ENCODE measurements at places on chromosomes 4 and X.

DNA sequence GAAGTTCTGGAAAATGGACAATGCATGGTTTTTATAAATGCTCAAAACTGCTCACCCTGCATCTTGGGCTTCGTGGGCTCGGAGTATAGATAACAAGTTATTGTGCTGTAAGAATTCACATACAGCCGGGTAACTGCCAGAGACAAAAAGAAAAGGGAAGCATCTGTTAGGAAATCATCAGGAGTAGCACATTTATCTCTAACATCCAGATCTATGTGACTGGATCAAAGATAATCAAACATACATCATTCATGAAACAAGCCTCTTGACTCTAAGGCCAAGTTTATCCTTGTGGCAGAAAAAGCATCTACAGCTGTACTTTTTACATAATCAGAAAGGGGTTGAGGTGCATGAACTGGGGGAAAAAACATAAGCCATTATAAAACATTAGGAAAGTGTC is 264.2 kb downstream of the PPP3CA start:
- no peak for DNase-seq

DNA sequence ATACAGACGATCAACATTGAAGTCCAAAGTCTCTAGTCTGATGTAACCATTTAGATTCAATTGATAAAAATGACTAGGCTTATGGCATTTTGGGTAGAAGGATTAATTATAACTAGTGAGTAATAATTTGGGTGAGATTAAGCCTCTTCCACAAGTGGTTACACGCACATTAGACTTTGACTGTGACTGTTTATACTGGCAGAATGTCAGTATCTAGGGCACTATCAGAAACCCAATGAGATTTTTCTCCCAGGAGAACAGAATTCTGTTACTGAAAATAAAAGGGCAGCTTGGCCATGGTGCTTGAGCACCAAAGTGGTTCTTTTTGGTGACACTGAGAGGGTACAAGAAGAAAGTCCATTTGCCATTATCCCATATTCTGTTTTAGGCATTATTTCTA is 3.3 kb downstream of the PLS3 start:
- DNase-seq = no peak

- DNase-seq = no peak
Observed at GRCh38 chr4:140697709-140698560, 58.2 kb downstream of the TBC1D9 start.

GRCh38 chr4:65202165-65202852 is 468.0 kb downstream of the EPHA5 start:
- DNase-seq = no peak

DNA sequence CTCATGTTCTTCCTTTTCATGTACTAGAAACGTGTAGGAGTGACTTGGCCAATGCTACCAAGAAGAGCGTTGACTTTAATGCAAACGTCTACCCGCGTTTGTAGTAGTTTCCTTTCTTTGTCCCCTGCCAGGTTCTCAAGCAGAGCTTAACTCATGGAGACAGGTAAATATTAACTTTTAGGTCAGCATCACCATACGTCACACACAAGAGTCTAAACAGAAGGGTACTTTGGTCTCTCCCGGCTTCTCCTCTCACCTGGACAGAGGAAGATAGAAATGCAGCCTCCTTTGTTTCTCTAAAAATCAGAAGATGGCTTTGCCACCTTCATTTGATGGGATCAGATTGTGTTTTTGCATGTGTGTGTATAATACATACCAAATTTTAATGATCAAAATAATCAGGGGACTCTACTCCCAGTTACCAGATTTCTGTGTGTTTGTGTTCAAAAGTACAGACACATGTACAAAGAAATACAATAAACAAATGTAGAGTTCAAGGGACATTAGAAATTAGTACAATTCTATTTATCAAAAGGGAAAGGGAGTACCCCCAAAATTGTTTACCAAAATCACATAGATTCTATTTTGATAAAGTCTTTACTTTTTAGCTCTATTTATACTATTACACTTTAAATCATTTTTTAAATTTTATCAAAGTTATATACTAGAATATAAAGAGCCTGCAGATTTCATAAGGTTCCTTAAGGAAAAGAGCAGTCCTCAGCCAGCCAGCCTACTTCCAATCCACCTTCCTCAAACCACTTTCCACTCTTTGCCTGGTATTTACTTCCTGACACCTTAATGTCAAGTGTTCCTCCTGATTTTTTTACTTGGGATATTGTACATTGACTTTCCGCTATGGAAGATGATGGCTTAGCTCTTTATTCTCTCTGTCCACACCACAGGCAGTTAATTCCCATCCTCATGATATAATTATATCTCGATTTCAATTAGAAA is 195.5 kb downstream of the RELL1 start:
- no peak for DNase-seq

- peak; percentile 83 for DNase-seq
Observed at GRCh38 chr4:53908661-53909078, 155.7 kb downstream of the CHIC2 start.

DNA sequence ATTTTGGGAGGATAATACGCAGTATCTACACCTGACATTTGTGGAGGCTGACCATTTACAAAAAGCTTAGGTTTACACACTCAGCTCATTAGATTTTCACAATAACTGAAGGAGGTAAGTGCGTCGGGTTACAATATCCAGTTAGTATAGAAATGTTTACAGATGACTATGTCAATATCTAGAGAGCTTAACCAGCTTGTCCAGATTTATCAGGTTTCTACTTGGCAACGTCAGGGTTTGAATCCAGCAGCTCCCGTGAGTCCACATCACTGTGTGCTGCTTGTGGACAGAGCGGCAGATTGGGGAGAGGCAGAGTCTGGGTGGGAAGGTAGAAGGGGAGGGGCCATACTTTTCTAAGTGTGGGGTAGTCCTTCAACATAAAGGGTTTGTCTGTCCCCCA is 28.3 kb downstream of the ARHGAP10 start:
- DNase-seq = no peak

GRCh38 chrX:21738210-21738949 is 19.5 kb downstream of the SMPX start:
- DNase-seq = no peak

- DNase-seq = no peak
Observed at GRCh38 chrX:12672367-12673106, 118.7 kb upstream of the PRPS2 start.

GRCh38 chr4:37383579-37384229 is 139.2 kb downstream of the NWD2 start:
- no peak for DNase-seq

DNA sequence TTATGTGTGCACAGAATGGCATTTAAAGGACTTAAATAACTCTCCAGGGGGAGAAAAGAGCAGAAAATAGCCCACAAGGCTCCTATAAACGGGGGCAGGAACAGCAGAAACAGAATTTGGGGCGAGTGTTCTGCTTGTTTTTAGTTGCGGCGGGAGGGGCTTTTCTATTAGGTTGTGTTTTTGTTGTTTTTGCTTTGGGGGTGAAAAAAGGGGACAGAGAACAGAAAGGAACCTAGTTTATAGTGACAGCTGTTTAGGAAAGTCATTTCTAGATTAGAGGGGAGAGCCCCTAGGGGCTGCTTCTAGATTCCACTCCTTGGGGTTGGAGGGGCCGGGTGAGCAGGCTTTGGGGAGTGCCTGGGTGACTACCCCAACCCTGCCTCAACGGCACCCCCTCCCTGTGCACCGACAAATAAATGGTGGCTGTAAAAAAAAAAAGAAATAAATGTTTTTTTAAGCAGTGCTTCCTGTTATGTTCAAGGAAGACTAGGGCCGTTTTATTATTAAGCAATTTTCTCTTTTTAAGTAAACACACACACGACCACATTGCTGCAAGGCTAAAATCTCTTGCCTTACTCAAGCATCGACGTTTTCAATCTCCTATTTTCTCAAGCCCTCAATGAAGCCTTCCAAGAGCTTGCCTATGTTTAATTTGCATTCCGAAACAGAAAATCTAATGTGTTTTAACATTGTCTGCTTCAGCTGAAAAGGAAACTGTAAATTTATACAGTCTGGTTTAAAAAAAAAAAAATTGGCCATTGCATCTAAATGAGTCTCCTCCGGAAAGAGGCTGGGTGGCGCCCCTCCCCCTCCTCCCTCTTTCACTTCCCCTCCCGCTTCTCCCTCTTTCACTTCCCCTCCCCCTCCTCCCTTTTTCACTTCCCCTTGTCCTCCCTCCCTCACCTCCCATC is 123.3 kb upstream of the TBL1X start:
- DNase-seq = no peak

GRCh38 chr4:121846662-121847061 is 23.0 kb upstream of the CCNA2 start:
- no peak for DNase-seq

DNA sequence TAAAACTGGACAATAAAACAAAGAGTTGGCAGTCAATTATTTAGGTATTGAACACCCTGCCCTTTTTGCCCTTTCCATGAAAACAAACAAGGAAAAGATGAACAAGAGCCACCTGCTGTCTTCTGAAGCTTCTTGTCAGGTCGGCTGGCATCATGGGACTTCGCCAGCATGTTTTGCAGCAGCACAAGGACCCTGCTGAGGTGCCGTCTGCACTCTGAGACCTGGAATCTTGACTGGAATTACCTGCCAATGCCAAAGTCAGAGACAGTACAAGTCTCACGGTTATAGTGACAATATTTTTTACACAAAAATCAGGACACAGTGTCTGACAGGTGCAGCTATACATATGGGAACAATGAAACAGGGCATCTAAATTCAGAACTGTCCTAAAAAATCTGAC is 284.5 kb downstream of the GASK1B start:
- no peak for DNase-seq

DNA sequence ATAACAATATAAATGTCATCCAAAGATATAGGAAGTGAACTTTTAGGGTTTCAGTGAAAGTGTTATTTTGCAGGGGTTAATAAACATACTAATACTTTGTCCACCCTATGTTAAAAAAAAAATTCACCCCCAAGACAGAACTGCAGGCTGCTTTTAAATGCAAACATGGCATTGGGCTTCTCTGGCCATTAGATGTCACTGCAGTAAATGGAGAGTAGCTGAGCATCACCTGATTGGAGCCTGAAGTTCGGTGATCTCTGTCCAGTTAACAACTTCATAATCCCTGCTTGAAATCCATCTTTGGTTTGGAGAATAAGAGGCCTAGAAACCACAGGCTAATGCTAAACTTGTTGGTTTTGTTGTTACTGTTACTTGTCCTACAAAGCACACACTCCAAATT is 18.7 kb downstream of the SLC25A43 start:
- no peak for DNase-seq

GRCh38 chr4:53068755-53069330 is 206.7 kb downstream of the RASL11B start:
- no peak for DNase-seq

DNA sequence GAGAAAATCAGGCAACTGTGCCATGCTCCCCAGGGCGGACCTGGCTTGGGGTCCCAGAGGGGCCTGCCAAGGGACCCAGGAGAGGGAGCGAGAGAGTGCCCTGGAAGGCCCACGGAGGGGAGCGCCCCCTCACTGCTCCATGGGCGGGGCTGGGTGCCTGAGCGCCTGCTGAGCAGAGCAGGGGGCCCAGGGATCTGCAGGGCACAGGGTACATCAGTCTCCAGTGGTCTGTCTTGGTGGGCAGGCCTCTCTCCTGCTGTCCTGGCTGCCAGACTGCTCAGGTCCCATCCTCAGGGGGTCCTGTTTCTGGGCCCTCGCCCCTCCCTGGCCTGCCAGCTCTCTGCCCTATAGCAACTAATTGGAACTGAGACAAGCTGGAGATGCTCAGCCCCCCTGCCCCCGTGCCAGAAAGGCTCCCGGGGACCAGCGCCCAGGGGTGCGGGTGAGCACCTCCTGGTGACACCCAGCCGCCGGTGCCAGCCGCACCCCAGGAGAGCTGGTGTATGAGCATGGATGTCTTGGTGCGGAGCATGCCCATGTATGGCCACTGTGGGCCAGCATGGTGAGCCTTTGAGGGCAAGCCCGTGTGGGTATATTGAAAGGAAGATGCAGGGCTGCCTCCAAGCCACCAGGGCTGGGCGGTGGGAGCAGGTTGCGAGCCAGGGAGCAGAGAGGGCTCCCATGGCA is 1.3 kb downstream of the BGN start:
- no peak for DNase-seq

DNA sequence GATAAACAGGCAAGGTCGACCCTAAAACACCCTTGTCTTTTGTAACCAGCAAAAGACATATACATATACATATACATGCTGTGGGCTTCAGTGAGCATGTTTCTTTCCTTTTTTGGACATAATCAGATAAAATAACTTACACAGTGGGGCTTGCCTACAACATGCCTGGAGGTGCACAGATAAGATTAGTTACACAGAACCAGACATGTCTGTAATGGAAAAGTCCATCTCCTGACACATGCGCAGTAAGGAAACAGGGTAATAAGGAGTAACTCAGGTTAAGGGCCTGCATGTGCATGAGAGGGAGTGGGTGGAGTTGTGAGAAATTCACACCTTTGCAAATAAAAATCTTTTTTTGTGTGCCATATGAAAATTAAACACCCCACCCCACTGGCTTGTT is 3.4 kb downstream of the UGT2A1 start:
- no peak for DNase-seq

DNA sequence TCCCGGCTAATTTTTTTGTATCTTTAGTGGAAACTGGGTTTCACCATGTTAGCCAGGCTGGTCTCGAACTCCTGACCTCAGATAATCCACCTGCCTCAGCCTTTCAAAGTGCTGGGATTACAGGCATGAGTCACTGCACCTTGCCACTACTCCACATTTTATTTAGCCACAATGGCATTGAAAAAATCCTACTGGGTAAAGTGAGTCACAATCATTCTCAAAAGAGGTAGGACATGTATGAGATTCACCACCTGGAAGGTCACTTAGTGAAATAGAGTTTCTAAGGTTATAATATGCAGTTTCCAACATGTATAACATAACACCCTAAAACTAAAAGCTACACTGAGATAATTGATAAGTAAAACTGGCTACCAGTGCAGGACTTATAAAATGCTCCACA is 159.2 kb downstream of the BTC start:
- DNase-seq = no peak

GRCh38 chr4:186190581-186191199 is 677 bp upstream of the CYP4V2 start:
- no peak for DNase-seq

DNA sequence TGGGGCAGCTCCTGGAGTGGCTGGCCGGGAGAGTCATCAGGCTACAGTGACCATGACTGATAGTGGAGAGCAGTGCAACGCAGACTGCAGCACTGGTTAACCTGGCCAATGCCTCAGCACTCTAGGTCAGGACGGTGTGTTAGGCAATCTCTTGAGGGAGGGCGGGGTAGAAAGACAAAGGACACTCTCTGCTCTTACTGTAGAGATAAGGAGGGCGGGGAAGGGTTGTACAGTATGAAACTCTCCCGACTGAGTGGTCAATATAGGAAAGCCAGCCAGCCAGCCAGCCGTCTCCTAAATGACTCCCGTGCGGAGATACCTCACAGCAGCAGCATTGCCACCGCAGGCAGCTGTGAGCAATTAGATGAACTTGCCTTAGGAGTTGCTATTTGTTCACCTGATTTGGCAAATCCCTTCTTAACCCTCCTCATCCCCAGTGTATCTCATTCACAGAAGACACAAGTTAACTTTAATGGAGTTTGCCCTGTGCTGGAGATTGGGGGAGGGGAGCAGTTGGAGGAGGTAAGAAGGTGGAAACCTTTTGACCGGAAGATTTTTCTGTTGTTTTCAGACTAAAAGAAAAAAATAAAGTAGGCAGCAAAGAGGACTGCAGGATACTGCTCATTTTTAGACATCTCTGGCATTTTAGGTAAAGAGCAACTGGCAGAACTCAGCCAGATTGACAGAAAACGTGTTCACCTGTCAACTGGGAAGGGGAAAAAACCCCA is 330.5 kb downstream of the HNRNPD start:
- no peak for DNase-seq

Measured in HS-5 (cell line).